CD8-positive, alpha-beta T cell (primary cell): ENCODE measurements at places on chromosomes 13 and 19.

DNA sequence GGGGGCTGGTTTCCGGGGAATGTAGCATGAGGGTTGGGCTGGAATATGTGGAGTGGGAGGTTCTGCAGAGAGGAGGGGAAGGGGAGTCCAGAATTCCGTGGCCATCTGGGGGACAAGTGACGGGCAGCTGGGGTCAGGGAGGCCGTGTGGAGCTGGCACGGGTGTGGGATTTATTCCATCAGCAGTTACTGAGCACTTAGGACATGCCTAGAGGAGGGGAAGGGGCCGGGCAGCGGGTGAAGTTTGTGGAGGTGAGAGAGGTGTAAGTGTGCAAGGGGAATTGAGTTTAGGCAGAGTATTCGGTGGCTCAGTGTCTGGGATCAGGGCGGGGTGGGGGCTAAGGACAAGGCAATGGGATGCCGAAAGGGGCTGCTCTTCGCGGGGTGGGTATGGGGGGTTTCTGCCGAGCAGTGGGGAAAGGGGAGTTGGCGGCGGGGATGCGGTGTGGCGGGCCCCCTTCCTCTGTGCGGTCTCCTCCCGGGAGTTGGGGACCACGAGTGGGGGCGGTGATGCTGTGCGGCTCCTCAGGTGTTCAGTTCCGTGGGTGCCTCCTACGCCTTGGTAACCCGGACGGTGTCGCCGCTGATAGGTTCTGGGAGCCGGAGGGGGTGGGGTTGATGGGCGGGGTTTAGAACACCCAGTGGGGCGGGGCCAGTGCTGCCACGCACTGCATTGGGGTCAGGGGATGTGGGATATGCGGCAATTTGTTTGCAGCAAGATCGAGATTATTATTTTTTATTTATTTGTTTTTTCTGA lies 5.4 kb downstream of the CCDC61 start:
- DNase-seq = peak; percentile 80

GRCh38 chr13:97043302-97043701 lies 49.0 kb upstream of the OXGR1 start:
- no peak for DNase-seq

- no peak for DNase-seq
Observed at GRCh38 chr19:34960940-34961679, 2.9 kb downstream of the ZNF792 start.

- DNase-seq = no peak
Observed at GRCh38 chr13:112241288-112241687, 134.9 kb upstream of the SPACA7 start.

DNA sequence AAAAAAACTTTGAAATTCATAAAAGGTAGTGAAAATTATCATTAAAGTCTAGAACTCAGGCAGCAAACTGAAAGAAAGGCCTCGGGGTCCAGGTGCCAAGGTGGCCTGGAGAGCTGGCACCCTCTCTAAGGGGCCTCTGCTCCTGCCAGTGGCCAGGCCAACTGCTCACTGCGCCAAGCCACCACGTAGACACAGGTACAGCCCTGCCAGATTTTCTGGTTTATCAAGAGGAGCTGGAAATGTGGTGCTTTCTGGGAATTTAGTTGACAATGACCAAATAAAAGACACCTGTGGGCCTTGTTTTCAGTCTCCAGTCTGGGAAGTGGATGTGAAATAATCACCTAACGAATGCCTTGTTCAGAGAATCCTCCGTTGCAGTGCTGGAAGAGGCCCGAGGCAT lies 22.8 kb downstream of the ZNF574 start:
- no peak for DNase-seq

DNA sequence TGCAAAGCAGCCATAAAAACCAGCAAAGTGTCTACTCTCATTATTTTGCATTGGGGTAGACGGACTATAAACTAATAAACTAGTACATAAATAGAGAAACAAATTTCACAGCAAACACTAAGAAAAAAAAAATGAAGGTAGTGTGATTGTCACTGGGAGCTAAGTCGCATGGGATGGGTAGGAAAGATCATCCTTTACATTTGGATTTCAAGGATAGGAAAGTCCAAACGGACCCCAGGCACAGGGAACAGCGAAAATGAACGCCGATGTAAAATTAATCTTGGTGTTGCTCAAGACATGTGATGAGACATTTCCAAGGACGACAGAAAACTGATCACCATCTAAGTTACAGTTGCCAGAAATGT lies 690 bp upstream of the SGTA start:
- DNase-seq = no peak

DNA sequence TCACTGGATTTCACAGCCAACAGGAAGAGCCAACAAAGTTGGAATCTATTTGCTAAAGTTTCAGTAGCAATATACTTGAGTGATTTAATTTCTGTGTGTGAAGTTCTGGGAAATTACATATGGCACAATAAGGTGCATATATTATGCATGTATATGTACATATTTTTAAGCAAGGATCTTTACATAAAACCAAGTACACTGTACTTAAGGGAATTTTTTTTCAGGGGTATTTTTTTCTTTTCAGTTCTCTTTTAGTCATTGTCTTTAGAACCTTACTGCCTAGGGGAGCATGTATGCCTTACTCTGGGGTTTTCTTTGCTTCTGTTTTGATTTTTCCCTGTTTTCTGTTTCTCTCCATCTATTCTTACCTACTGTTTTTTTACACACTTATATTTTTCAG lies 7.4 kb downstream of the RAP2A start:
- DNase-seq = no peak

DNA sequence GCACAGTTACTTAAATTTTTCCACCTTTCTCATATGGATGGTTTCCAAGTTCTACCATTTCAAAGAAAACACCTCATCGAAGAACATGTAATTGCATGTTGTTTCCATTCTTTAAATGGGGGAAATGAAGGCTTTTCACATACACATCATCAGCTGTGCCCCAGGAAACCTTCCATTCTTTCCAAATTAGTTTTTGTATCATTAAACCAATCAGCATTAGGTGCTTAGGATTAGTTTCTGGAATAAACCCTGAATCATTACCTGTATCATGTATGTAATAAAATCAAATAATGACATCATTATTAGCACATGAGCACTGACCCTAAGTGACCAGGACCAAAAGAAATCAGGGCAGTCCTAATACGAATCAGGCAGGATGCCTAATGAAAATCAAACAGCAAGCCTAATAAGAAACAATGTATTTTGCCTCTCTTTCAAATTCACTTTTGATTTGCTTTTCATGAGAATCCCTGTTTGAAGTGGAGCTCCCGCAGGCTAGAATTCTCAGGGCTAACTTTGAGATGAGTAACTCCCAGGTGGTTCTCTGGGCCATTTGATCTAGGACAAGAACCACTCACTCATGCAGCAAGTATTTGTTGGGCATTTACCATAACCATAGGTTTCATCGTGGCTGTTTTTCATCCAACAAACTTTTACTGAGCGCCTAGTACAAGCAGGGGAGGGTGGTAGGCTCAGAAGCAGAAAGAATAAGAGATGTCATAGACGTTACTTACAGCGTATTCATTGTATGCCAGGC lies 89.2 kb downstream of the MZT1 start:
- DNase-seq = no peak

DNA sequence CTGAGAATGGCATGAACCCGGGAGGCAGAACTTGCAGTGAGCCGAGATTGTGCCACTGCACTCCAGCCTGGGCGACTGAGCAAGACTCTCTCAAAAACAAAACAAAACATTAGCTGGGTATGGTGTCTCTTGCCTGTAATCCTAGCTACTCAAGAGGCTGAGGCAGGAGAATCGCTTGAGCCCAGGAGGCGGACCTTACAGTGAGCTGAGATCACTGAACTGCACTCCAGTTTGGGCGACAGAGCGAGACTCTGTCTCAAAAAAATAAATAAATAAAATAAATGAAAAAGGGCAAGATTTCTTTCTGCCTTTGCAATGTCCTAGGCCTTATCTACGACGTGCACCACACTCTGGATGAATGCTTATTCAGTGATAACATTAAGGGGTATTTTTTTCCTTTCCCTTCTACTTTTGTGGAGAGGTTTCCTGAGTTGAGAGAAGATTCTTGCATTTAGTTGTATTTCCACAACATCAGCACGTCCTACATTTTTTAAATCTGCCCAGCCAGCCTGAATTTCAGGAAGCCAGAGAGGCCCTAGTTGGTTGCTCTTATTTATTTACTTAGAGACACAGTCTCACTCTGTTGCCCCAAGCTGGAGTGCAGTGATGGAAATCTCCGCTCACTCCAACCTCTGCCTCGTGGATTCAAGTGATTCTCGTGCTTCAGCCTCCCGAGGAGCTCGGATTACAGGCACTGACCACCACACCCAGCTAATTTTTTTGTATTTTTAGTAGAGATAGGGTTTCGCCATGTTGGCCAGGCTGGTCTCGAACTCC lies 26.1 kb upstream of the OR1M1 start:
- no peak for DNase-seq

- no peak for DNase-seq
Observed at GRCh38 chr13:43022934-43023288, 475 bp upstream of the DNAJC15 start.

DNA sequence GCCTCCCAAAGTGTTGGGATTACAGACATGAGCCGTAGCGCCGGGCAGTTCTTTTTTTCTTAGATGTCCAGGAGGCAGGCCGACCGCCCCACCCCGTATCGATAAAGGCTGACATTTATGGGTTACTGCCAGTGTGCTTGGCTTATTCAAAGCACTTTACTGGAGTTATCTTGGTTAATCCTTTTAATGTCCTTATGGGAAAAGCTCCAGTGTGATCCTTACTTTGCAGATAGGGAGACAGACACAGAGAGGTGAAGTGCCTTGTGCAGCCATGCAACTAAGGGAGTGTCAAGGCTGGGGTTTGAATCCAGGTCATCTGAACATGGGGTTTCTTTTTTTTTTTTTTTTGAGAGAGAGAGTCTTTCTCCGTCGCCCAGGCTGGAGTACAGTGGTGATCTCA lies 19.2 kb downstream of the NCAN start:
- DNase-seq = no peak

DNA sequence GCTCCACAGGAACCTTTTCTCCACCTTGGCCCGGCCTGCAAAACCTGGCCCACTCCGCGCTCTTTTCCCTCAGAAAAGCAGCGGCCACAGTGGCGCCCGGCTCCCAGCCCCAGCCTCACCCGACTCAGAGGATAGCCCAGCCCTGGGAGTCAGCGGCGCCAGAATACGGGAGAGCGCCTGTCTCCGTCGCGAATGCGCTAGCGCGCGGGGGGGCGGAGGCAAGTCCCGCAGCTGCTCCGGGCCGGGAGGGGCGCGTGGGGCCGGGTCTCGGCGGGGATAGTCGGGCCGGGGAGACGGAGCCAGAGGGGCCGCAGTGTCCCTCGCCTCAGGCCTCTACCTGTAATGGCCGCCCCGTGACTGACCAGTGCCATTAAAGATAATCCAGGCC lies at the start of gene ZFP30:
Gene ZFP30 (minus strand): TSS at position 165 of the 388 bp plus-strand sequence. CDS start 7,643 bp downstream, outside the sequence.
- peak; percentile 88 for DNase-seq

DNA sequence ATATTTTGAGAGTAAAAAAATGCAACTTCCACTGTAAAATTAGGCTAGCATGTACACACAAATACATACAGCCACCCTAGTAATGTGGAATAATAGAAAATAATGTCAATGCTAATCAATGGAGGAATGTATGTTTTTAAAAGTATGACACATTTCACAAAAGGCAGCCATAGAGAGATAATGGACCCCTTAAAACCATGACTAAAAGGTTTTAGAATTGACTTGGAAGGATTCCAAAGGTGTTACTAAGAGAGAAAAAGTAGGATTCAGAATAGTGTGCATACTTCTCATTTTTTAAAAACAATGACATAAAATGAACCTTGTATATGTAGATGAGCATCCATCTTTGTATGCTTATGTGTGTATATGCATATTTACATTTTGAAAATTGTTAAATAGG lies 597.9 kb upstream of the PCDH9 start:
- DNase-seq = no peak

- no peak for DNase-seq
Observed at GRCh38 chr19:45352914-45353796, 12.6 kb downstream of the KLC3 start.

DNA sequence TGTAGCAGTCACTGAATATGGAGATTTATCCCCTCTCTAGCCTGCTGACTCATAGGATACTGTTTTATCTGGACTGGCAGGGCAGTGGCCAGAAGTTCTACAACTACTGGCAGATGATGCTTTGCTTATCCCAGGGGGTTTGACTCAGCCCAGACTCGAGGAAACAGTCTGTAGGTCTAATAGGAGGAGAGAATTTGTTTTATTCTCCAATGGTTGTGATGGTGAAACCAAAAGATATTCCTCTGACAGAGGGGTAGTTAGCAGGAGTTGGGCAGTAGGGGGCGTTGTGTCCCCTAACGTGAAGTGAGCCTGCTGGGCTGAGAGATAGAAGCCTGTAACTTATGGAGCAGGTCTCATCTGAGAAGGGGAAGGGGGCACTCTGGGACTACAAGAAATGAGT lies 74.9 kb downstream of the WTIP start:
- no peak for DNase-seq

DNA sequence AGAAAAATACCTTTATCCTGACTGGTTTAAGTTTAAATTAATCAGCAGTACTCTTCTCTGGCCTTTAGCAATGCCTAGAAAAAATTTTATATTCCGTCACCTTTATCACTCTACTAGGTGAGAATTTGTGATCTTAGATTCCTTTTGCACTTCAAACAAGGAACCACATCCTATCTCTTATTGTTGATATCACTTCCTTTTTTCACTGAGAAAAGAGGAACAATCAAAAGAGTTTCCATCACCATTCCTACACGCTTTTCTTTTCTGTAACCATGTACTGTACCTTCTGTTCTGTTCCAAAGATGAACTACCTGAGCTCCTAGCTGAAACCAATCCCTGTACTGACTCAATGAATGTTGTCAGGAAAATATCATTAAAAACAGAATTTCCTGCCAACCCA lies 1379.0 kb upstream of the MIR17HG start:
- DNase-seq = no peak

DNA sequence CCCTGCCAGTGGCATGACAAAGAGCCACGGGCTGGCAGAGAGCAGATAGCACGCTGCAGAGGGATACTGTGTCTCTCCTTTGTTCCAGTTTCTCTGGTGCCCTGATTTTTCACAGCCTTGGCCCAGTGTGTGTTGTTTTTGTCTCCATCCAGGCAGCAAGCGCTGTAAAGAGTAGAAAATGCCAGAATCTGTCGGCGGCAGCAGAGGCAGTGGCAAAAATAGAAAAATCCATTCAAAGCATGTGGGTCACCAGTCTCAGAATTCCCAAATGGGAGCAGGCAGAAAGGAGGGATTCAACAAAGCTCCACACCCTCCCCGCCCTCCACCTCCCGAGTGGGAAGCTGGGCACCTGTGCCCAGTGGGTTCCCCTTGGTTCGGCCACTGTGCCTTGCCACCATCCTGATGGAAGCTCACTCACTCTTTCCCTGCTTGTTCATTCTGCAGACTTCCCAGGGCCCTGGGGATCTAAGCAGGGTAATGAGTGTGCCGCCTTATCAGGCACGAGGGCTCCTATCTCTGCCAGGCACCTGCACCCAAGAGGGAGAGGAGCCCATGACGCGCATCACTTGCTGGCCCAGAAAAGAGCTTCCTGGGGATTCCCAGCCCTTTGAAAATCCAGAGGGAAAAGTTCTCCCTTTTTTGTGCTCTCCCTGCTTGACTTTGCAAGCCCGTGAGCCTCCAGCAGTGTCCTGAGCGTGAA lies 416.9 kb downstream of the IRS2 start:
- no peak for DNase-seq

- DNase-seq = no peak
Observed at GRCh38 chr13:33728271-33729037, 89.5 kb upstream of the RFC3 start.

GRCh38 chr13:41837629-41838028 lies 123.3 kb downstream of the VWA8 start:
- DNase-seq = no peak

GRCh38 chr13:66659701-66660467 lies 570.3 kb downstream of the PCDH9 start:
- no peak for DNase-seq
